ENCODE measurements at places on chromosomes 4 and X.

- peak; percentile 74 for DNase-seq
Measured at GRCh38 chr4:147019091-147019490, 73.4 kb upstream of the TTC29 start.

DNA sequence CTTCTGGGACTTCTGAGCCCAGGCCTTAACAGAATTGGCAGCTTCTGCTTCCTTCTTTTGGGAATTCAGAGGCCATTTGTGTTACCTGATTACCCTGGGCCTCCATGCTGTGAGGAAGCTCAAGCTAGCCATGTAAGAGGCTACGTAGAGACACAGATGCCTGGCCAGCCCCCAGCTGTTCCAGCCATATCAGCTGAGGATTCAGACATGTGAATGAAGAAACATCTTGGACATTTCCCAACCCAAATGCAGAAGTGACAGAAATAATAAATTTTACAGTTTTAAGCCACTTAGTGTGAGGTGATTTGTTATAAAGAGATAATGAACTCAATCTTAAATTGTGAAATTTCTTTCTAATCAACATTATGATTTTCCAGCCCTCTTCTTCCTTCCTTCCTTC, 18.7 kb upstream of the ZNF827 start:
- no peak for DNase-seq

DNA sequence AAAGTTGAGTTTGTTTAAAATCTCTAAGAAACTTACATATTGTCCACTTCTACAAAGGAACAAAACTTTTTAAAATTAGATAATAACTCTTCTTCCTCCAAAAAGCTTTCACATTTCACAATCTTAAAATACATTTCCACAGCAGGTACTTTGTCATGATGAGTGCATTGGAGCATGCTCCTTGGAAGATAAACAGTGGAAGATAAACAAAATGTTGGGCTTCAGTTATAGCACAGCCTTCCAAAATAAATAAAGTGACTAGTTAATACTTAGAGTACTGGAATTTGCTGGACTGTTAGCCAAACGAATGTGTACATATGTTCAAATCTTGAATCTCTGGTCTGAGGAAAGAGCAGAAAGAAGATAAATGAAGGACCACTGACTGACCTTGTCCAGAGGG, 54.9 kb upstream of the PDE5A start:
- no peak for DNase-seq

- DNase-seq: no peak
Measured at GRCh38 chr4:110669663-110670062, 46.8 kb upstream of the PITX2 start.

DNA sequence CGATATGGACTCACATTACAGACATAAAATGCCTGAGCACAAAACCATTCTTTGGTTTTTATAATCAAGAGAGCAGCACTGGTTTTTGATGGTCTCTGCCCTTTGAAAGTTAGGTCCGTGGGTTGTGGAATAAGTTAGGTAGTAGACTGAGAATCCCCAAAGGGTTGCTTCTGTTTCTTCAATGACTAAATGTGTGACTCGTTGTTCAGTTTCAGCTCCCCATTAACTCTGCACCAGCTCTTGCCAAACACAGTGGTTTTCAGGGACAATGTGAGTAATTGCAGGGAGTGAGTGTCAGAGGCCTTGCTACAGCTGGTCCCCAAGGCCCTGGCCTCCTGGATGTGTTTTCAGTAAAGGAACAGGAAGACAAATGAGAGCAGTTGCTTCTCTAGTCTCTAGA, 24.8 kb downstream of the SMIM20 start:
- no peak for DNase-seq

- DNase-seq: no peak
Measured at GRCh38 chr4:77110730-77111129, 34.9 kb upstream of the CCNI start.

- no peak for DNase-seq
Measured at GRCh38 chr4:87557348-87557747, 28.2 kb upstream of the SPARCL1 start.
